ENCODE measurements at places on chromosomes 7 and 10. TPM values are rescaled to one million over a fixed set of nuclear protein-coding genes. Genes with fewer than 3 reads are reported as not detected.
A peak's percentile ranks its signal among the peaks of the same experiment; 100 is the strongest.

DNA sequence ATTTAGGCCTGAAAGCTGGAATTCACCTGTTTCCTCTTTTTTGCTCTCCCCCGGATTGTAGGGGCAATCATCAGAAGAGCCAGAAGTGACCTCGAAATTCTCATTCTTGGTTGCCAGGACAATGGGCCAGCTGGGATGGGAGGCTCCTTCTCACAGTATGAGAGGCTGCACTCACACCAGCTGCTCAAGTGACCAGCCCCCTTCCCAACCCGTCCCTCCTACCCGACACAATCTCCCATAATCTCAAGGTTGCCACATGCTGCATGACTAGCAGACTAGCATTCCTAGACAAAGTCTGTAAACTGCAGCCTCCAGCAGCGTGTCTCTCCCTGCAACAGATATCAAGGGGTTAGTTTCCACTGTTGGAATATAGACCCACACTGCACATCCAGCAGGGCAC lies 110.3 kb downstream of the C1GALT1 start:
- DNase-seq, result no peak

DNA sequence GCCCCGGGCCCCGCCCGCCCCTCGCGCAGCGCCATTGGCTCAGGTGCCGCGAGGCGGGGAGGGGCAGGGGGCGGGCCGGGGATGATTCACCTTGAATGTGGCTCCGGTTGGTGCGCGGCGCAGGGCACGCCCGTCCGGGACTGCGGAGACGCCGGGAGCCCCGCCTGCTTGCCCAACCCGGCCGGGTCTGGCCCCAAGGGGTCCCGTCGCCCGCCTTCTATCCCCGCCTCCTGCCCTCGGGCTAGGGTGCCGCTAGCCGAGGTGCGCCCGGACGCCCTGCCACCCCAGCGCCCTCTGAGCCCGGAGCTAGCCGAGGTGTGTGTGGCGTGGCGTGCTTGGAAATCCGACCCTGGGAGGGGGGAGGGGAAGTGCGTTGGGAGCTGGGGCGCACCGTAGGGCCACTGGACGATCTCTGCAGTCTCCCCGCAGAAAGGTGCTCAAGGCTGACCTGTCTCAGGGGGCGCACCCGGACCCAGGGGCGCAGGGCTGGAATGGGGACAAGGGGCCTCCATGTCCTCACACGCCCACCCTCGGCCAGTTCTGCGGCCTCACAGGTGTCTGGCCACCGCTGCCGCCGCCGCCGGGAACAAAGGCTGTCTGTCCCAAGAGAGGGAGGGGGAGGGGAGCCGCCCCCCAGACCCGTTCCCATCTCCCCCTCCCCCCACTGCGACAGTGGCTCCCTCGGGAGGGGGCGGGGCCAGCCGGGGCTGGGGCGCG lies 168.9 kb downstream of the NRF1 start:
- DNase-seq, result peak; percentile 90

GRCh38 chr7:66766041-66766440 lies 25.5 kb downstream of the RABGEF1 start:
- no peak for DNase-seq

INSYN2A gene
- 0.62 TPM for polyA plus RNA-seq

WEE2 gene
- not detected for polyA plus RNA-seq

CCL24 gene
- polyA plus RNA-seq, result not detected

GRCh38 chr7:22194658-22195273 lies 162.2 kb downstream of the RAPGEF5 start:
- DNase-seq, result no peak

MMP21 gene
- 0.04 TPM for polyA plus RNA-seq

FGFBP3 gene
- polyA plus RNA-seq, result 3.2 TPM

DNA sequence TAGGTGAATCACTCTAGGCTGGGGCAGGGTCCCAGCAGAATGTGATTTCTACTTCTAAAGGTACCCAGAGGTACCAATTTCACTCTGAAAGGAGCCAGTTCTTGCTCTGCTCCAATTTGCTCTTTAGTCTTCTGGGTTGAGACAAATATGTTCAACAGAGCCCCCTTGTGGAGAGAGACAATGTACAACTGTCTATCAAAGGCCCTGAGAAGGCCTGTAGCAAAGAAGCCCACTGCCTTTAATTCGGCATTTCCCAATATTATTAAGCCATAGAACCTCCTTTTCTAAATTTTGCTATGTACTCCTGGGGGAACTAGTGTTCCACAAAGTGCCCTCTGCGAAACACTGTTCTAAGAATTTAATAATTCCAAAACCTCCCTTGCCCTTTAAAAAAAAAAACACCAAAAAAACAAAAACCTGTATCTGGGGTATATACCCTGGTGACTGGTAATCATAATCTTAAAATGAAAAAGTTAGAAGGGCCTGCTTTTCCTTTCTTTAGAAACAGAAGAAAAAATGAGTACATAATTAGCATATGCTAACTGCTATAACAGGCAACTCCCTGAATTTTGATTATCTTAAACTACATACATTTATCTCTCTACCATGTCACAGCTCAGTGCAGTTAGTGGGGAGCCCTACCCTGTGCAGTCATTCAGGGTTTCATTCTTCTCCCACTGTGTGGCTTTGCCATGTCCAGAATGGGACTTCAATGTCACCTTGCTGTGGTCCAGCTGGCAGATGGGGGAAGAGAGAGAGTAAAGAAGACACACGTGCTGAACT lies 160.9 kb upstream of the BMPER start:
- peak; percentile 48 for DNase-seq

- DNase-seq, result no peak
Observed at GRCh38 chr7:158574308-158575036, 13.2 kb downstream of the PTPRN2 start.

OR13A1 gene
- polyA plus RNA-seq, result not detected

SFRP5 gene
- 1.2 TPM for polyA plus RNA-seq

Data from A549 (cell line).